CD8-positive, alpha-beta memory T cell (primary cell): ENCODE measurements at places on chromosomes 3 and 15. TPM values are rescaled to one million over a fixed set of nuclear protein-coding genes. Genes with fewer than 3 reads are reported as not detected.

GRCh38 chr3:156664831-156665178, 9.6 kb upstream of the TIPARP start:
- no peak overlapping the region for H3K4me3 ChIP-seq
- no peak overlapping the region for H3K27ac ChIP-seq
- no peak for DNase-seq
- no peaks in the 10 kb centered on the region for H3K27me3 ChIP-seq
- no peaks in the 10 kb centered on the region for H3K36me3 ChIP-seq

TMEM45A gene
- 0.50 TPM for total RNA-seq

TMEM115 gene
- 33.2 TPM for total RNA-seq

DNA sequence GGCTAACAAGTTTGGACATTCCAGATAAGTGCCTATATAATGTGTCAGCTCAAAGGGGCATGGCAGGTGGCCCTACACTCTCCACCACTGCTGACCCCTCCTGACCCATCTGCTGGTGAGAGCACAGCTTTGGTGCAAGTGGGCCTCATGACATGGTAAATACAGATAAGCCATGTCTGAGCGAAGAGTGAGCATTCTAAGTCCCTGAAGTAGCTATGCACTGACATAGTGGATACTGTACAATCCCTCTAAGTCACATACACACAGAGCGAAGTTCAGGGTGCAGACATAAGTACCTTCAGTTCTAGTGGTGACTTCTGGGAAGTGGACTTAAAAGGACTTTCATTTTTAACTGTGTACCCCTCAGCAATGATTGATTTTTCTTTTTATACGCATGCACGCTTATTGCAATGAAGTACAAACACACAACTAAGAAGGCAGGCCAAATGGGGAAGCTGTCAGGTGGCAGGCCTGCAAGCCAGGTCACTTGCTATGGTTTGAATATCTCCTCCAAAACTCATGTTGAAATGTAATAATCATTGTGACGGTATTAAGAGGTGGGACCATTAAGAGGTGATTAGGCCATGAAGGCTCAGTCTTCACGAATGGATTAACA, 41.5 kb downstream of the TBC1D2B start:
- H3K27me3 ChIP-seq, result no peaks in the 10 kb centered on the region
- peaks cover 77% of the 10 kb centered on the region for H3K4me1 ChIP-seq
- H3K36me3 ChIP-seq, result no peaks in the 10 kb centered on the region

GRIP2 gene
- not detected for total RNA-seq

DNA sequence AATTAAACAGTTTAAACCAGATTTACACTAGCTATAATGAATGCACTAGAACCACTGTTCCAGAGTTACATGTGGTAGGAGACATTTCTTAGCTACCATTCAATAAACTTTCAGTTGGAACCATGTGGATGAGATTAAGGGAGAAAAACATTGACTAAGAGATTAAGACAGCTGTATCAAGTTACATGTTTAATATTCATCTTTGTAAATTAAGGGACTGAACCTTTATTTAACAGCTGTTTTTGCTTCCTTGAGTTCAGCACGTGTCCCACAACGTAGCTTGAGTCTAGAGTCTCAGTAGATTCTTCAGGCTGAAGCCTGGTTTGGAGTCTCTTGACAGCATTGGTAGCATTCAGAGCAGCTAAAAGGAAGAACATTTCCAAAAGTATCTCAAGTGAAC, 27.2 kb upstream of the CFAP44 start:
- no peaks in the 10 kb centered on the region for H3K4me1 ChIP-seq
- H3K27ac ChIP-seq, result no peak overlapping the region
- no peak for DNase-seq
- H3K4me3 ChIP-seq, result no peak overlapping the region
- no peaks in the 10 kb centered on the region for H3K27me3 ChIP-seq
- H3K36me3 ChIP-seq, result peaks cover 10% of the 10 kb centered on the region

PLXND1 gene
- 12.1 TPM for total RNA-seq

DNA sequence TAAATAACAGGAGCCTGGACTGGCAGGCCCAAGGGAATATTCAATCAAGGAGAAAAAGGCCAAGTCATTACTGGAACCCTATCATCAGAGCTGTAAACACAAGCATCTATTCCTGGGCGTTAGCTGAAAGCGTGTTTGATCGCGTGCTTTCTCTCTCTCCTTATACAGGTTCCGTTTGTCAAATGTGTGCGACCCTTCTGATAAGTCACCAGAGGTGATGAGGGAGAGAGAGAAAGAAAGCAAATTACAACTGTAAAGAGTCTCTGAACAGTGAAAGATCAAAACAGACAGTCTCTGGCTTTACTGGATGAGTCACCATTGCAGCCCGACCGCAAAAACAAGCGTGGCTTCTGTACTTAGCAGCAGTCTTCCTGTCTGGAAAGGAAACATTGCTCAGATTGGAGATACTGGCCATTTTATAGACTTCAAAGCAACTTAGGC, 39.5 kb upstream of the TPRG1 start:
- H3K4me1 ChIP-seq, result peaks cover 25% of the 10 kb centered on the region
- H3K36me3 ChIP-seq, result no peaks in the 10 kb centered on the region
- H3K27me3 ChIP-seq, result no peaks in the 10 kb centered on the region

- H3K4me1 ChIP-seq, result no peaks in the 10 kb centered on the region
- H3K4me3 ChIP-seq, result no peak overlapping the region
- peaks cover 5% of the 10 kb centered on the region for H3K36me3 ChIP-seq
- no peak overlapping the region for H3K27ac ChIP-seq
- no peak for DNase-seq
These were observed 25.4 kb upstream of the ALPK3 start for GRCh38 chr15:84791763-84792162.

- H3K4me1 ChIP-seq, result no peaks in the 10 kb centered on the region
- H3K27me3 ChIP-seq, result no peaks in the 10 kb centered on the region
- no peak overlapping the region for H3K4me3 ChIP-seq
- no peak for DNase-seq
- H3K36me3 ChIP-seq, result no peaks in the 10 kb centered on the region
These were observed 59.5 kb upstream of the TIPARP start for GRCh38 chr3:156614642-156615511.

- H3K27ac ChIP-seq, result no peak overlapping the region
- no peaks in the 10 kb centered on the region for H3K4me1 ChIP-seq
- H3K27me3 ChIP-seq, result no peaks in the 10 kb centered on the region
- H3K36me3 ChIP-seq, result no peaks in the 10 kb centered on the region
- DNase-seq, result no peak
These were observed 760.2 kb downstream of the NAALADL2 start for GRCh38 chr3:175619369-175619768.

GRCh38 chr15:88083811-88084760, 172.5 kb downstream of the NTRK3 start:
- no peak for DNase-seq
- H3K27ac ChIP-seq, result no peak overlapping the region
- H3K4me3 ChIP-seq, result no peak overlapping the region
- H3K27me3 ChIP-seq, result no peaks in the 10 kb centered on the region
- H3K4me1 ChIP-seq, result no peaks in the 10 kb centered on the region

GRCh38 chr3:58183221-58183620, 27.6 kb downstream of the DNASE1L3 start:
- H3K36me3 ChIP-seq, result no peaks in the 10 kb centered on the region
- H3K4me1 ChIP-seq, result peaks cover 7% of the 10 kb centered on the region
- H3K27ac ChIP-seq, result no peak overlapping the region
- DNase-seq, result no peak

DNA sequence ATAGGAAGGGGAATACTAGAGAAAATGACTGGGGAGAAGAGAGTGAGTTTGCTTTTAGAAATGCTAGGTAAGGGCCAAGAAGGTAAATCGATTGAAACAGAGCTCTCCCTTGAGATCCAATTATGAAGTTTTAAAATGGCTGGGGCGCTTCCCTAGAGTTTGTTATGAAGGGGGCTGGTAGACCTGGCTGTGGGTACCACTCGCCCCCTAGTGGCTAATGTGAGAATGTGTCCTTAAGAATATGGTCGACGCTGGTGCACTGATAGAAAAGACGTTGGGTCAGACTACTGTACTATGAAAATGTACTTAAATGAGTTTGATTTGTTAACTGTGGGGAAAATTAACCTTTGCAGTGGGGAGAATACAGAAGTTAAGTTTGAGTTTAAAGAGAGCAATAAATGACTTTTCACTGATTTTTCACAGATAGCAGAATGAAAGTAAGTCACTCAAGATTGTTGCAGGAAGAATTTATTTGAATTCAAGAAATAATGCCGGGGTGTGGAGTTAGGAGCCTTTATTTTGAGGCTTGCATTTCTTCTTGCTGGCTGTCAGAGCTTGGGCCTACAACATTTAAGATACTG, 9.2 kb downstream of the TMPRSS7 start:
- DNase-seq, result peak; percentile 22
- peaks cover 4% of the 10 kb centered on the region for H3K4me1 ChIP-seq
- no peak overlapping the region for H3K27ac ChIP-seq
- H3K36me3 ChIP-seq, result no peaks in the 10 kb centered on the region
- no peaks in the 10 kb centered on the region for H3K27me3 ChIP-seq

DNA sequence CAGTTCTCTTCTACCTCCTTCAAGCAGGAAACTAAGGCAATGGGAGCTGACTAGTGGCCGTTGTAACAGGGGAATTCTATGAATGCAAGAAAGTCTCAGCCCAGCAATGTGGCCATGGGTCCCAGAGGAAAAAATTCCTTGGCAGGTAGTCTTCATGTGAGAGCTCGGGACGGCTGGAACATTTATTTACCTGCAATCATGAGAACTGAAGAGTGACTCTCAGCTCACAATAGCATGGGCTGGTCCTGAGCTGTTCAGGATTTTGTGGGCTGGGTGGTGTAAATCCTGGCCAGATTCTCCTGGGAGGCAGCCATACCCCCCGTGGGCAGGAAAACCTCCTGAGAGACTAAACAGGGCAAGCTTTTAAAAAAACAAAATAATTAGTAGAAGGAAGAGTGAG, 330.3 kb upstream of the CTNNB1 start:
- H3K36me3 ChIP-seq, result no peaks in the 10 kb centered on the region
- DNase-seq, result no peak
- H3K27ac ChIP-seq, result no peak overlapping the region
- no peaks in the 10 kb centered on the region for H3K4me1 ChIP-seq

DNA sequence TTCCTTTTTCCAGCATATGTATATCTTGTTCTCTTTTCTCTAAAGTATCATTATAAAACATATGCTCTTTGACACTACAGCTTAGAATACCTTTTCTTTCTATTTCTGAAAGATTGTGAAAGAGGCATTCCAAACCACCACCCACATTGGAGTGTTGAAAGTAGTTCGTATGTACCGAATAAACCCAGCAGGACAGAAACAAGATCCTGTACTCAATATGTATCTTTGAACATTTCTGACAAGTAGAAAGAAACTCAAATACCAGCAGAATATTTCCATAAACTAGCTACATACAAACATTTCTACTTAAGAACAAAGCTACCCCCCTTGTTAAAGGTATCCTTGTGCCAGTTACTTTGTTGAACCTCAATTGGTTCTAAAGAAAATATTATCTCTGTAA, 415.3 kb upstream of the ALCAM start:
- DNase-seq, result no peak
- no peaks in the 10 kb centered on the region for H3K4me1 ChIP-seq
- no peak overlapping the region for H3K27ac ChIP-seq
- H3K4me3 ChIP-seq, result no peak overlapping the region

GRCh38 chr15:49808341-49808740, 187.5 kb downstream of the DTWD1 start:
- no peak overlapping the region for H3K4me3 ChIP-seq
- H3K27ac ChIP-seq, result no peak overlapping the region
- H3K36me3 ChIP-seq, result no peaks in the 10 kb centered on the region
- H3K27me3 ChIP-seq, result no peaks in the 10 kb centered on the region

GRCh38 chr3:55750525-55750924, 263.4 kb upstream of the WNT5A start:
- no peaks in the 10 kb centered on the region for H3K27me3 ChIP-seq
- DNase-seq, result no peak
- H3K4me1 ChIP-seq, result no peaks in the 10 kb centered on the region
- no peaks in the 10 kb centered on the region for H3K36me3 ChIP-seq
- H3K4me3 ChIP-seq, result no peak overlapping the region

- H3K27ac ChIP-seq, result no peak overlapping the region
- no peaks in the 10 kb centered on the region for H3K27me3 ChIP-seq
- DNase-seq, result no peak
- no peaks in the 10 kb centered on the region for H3K4me1 ChIP-seq
- no peaks in the 10 kb centered on the region for H3K36me3 ChIP-seq
These were observed 244.5 kb upstream of the SUCLG2 start for GRCh38 chr3:67898916-67899315.

DNA sequence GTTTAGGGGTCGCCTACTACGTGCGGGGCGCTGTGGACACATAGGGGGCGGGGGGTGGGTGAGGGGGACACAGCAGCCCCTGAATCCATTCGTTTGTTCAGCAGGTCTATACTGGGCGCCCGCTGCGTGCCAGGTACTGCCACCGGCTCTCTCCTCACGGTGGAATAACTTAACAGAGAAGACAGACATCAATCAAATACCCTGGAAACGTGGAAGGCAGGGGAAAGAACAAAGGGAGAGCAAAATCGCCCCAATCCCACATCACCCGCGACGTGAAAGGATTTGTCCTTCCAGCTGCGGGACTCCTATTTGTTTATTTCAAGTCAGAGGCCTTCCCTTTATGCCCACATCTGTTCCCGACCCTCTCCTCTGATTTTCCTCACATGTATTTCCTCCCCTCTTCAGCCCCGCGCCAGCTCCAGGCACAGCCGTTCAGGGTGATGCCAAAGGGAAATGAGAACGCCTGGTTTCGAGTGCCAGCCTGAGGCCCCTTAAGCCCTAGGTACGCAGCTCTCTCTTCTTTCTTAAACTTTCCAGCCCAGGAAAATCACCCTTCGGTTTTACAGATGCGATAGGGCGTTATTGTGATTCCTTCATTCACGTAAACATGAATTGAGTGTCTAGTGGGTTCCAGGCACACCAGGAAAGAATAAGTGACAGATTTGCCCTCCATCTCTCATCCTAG, 726 bp upstream of the PROK2 start:
- no peaks in the 10 kb centered on the region for H3K36me3 ChIP-seq
- DNase-seq, result no peak
- peaks cover 8% of the 10 kb centered on the region for H3K4me1 ChIP-seq
- H3K27me3 ChIP-seq, result peaks cover 43% of the 10 kb centered on the region

PTX3 gene
- not detected for total RNA-seq

DNA sequence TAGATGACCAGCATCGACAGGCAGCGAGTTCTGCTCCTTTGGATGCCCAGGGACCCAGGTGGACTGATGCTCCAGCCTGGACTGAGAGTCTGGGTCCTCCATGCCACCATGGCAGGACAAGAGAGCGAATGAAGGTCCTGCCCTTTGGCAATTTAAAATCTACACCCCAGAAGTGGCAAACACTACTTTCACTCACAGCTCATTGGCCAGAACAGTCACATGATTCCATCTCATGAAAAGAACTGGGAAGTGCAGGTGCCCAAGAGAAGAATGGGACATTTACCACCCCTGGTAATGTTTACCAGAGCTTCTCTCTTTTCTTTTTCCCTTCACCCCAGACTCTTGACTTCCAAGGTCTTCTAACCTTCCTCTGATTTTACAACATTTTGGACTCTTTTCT, 87.8 kb upstream of the SLCO3A1 start:
- no peak overlapping the region for H3K27ac ChIP-seq
- no peaks in the 10 kb centered on the region for H3K36me3 ChIP-seq
- no peaks in the 10 kb centered on the region for H3K27me3 ChIP-seq
- DNase-seq, result no peak
- H3K4me1 ChIP-seq, result no peaks in the 10 kb centered on the region
- no peak overlapping the region for H3K4me3 ChIP-seq

GRCh38 chr15:45903283-45903682, 268.5 kb downstream of the SQOR start:
- no peaks in the 10 kb centered on the region for H3K4me1 ChIP-seq
- H3K4me3 ChIP-seq, result no peak overlapping the region
- no peaks in the 10 kb centered on the region for H3K27me3 ChIP-seq
- H3K36me3 ChIP-seq, result no peaks in the 10 kb centered on the region

ADAMTS9 gene
- total RNA-seq, result not detected

CLDND1 gene
- total RNA-seq, result 299 TPM

- H3K4me1 ChIP-seq, result no peaks in the 10 kb centered on the region
- H3K27me3 ChIP-seq, result no peaks in the 10 kb centered on the region
- DNase-seq, result no peak
- no peaks in the 10 kb centered on the region for H3K36me3 ChIP-seq
- H3K4me3 ChIP-seq, result no peak overlapping the region
These were observed 43.6 kb upstream of the WWTR1 start for GRCh38 chr3:149701206-149701976.

GOLGA8N gene
- total RNA-seq, result 1.2 TPM

ALDH1L1 gene
- not detected for total RNA-seq
